ENCODE measurements at places on chromosomes 6 and 20.

DNA sequence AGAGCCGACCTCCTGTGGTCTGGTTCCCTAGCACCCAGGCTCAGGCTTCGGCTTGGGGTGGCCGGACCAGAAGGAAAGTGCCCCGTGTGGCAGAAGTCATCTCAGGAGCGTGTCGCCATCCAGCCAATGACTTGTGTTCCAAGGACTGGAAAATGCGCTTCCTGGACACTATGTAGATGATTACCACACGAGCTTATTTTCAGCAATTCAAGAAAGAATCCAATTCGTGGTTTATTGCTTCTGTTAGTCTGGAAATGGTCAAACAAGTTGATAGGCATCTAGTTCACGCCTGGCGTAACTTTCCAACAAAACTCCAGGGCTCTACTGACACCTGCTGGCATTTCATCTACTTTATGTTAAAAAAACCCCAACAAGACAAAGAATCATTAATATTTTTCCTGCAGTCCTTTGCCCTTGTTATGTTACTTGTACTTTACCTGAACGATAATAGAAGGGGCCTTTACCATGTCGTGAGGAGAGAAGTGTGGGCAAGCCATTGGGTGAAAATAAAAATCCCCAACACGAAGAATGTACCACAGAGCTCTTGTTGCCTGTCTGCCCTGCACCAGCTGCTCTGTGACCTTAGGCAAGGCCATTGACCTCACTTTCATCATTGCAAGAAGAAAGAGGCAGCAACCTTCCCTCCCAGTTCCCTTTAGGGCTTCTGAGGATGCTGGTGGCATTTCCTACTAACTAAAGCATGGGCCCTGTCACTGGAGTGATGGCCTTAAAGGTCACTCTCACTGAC lies 154.7 kb upstream of the LAMP5 start:
- DNase-seq = peak; percentile 71

GRCh38 chr6:133817460-133818047 lies 71.4 kb upstream of the TCF21 start:
- peak; percentile 24 for DNase-seq

DNA sequence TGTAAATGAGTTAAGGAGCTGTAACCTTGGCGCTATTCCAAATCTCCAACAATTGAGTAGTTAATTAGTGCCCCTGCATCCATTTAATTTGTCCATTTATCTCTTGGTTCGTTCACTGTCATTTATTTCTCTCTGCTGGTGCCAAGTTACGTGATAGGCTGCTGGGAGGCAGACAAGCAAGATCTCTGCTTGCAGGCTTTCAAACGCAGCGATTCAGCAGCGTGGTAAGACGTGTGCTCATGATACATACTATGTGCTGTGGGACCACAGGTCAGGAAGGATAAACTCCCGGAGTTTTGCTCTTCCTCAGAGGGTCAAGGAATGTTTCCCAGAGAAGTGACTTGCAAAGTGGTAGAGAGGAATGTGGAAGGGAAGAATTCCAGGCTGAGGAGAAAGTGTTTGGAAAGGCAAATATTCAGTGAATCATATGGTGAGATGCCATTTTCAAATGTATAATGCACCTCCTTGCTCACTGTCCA lies 46.4 kb downstream of the UTRN start:
- DNase-seq = no peak

GRCh38 chr6:142872376-142872775 lies 72.6 kb downstream of the HIVEP2 start:
- no peak for DNase-seq

DNA sequence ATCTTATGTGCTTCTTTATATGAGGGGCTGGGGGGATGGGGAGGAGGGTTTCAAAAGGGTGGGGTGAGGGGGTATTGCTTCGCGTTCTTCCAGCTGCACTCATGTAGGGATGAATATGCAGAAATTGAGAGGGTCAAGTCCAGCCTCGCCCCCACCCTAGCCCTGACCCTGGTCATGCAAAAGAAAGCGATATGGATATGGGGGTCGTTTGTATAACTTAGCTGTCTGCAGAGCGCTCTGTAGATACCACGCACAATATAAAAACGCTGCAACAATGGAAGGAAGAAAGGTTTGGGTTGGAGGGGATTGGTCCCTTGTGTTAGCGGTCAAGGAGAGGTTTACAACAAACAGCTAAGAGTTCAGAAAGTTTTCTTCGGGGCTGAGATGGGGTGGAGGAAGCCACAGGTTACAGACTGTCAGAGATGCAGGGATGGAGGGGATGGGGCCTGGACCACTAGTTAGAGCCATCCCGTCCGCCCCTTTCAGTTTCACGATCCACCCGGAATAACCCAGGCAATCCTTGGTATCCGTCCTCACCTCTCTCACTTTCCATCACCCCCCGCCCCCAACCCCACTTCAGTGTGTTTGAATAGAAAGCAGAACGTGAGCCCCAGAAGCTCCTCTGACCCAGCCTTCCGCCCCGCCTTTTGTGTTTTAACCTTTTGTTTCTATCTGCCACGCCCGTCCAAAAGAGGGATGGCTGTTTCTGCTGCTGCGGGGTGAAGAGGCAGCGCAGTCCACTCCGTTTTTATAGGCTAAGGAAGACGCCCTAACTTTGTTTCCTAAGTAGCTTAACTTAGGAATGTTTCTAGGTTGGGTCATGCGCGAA lies 73.5 kb downstream of the SOX4 start:
- DNase-seq = peak; percentile 30

DNA sequence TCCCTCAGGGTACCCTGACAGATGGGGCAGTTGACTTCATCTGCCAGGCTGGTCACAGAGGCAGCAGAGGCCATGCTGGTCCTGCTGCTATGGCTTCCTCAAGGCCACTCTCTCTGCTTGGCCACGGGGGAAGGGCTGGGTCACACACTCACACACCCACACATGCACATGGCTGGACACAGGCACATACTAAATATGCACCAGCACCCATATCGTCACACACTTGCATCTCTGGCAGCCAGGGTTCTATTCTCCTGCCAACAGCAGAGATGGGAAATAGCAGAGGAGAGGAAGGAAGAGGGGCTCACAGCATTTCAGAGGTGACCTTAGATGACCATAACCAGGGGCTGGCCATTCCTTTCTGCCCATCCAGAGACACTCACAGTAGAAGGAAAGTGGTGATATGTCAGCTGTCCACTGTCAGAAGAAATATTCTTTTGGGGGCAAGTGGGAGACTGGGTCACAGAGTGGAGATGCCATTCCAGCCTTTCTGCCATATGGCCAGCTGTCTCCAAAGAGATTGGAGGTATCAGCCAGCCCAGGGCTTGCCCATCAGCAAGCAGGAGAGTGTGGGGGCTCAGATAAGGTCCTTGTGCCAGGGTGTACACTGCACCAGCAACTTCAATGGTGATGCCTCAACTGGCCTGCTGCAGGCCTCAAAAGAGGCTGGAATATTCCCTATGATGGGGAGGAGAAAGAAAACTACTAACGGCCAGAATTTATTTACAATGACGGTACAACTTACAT lies at the start of gene TRIM10:
TSS of gene TRIM10 (minus strand) at position 427 of the 747 bp plus-strand sequence. CDS start at position 74, 353 bp downstream.
- peak; percentile 91 for DNase-seq

GRCh38 chr20:58884966-58885365 lies 32.5 kb downstream of the GNAS start:
- DNase-seq = no peak

DNA sequence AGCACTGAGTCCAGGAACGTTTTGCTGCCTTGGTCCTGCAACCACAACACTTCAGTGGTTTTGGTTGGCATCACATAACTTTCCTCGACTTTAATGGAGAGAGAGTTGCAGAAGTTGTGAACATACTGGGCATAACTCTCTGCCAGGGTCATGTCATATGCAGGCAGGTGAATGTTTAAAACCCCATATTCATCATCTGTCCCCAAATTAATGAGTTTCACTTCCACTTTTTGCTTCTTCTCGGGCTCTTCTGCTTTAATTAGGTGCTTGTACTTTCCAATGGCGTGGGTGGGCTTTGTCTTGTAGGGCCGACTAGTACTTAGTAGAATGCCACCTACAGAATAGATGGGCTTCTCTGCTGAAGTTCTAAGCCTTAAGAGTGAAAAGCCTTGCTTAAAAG lies 45.2 kb upstream of the TFAP2A start:
- no peak for DNase-seq

GRCh38 chr6:53361549-53362031 lies 12.8 kb upstream of the ELOVL5 start:
- peak; percentile 73 for DNase-seq

All from hematopoietic multipotent progenitor cell treated with erythropoietin and hydrocortisone succinate and interleukin-3 and kit ligand, for 6 days (in vitro differentiated cells).